ENCODE measurements at places on chromosomes 6 and 20.

GRCh38 chr20:34001378-34001777 lies 7.7 kb downstream of the RALY start:
- no peak for DNase-seq

DNA sequence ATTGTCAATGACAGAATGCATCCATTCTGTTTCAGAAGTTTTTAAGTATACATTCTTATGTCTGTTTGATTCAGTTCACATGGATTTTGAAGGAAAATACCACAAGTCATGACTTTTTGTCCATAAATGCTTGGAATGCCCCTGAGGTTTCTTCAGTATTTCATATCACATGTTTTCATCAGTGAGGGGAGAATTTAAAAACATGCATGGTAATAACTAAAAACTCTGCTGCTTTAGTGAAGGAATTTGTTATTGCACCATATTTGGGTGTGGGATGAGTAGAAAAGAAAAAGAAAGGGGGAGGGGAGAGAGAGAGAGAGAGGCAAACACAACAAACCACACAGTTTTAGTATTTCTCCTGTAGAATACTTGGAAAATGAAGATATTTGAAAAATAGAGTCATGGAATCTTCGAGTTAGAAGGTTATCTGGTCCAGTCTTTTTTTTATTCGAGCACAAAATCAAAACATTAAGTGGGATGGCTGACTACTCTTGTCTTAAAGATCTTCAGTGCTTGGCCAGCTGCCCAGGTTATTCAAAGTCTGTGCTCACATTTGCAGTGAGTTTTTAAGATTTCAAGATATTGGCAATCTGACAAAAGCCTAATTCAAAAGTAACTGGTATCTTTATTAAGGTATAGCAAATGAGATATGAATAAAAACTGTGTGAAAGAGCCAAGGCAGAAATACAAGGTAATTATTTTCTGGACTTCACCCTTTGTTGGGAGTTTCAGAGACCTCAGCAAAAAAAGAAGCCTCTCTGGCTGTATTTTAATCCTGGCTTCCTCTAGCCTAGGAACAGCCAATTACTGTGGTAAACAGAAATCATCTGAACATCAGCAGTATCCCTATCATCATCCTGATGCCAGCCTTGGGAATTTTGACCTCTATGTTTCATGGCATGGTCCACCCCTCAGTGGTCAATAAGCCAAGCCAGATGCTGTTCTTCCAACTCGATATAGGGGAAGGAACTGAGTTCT lies 687.9 kb upstream of the CITED2 start:
- DNase-seq = no peak

GRCh38 chr6:5670381-5670780 lies 336.3 kb downstream of the NRN1 start:
- no peak for DNase-seq

DNA sequence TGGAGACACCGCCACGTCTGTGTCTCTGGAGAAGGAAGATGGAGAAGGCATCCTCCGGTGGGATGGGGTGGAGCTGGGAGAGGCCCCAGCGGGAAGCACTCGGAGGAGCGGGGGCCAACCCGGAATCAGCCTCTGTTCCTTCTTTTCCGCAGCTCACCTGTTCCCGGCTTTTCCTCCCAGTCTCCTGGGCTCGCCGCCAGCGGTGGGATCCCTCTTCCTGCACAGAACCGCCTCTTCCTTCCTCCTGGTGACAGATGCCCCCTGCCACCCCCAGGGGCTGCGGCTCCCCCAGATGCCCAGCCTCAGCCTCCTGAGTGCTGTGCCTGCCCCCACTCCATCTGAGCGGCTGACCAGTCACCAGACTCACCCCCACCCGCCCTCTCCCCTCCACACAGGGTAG lies 23.3 kb downstream of the RAMACL start:
- no peak for DNase-seq

DNA sequence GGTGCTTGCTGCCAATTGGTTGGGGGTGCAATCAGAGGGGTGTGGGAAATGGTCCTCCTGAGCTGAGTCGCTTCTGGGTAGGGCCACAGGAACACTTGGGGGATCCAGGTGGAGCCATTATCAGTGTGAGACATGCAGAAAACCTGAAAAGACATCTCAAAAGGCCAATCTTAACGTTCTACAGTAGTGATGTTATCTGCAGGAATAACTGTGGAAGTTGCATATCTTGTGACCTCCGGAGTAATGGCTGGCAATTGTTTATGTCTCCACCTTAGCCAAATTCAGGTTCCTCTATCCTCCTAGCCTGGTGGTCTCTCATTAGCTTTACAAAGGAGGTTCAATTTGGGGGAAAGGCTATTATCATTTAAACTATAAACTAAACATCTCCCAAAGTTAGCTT lies 114.8 kb upstream of the SNX9 start:
- DNase-seq = no peak

GRCh38 chr20:49824206-49824605 lies 11.6 kb downstream of the SLC9A8 start:
- DNase-seq = no peak

DNA sequence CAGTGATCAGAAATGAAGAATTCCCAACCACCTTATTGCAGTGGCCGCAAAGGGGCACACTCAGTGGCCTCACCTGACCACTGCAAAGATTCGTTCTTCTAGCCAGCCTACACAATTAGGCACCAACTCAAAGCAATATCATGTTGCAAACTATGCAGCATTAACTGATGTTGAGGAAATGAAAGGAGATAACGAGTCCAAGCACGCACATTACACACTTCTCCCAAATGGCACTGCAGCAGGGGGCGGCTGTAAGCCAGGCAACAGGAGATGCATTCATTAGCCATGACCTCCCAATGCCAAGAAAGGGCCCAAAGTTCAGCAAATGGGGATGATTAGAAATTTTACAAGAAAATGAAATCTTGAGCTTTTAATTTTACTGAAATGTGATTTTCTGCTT lies 39.3 kb downstream of the ATXN1 start:
- DNase-seq = peak; percentile 90

- DNase-seq = no peak
Measured at GRCh38 chr20:58841539-58842264, 9.0 kb downstream of the GNAS-AS1 start.

DNA sequence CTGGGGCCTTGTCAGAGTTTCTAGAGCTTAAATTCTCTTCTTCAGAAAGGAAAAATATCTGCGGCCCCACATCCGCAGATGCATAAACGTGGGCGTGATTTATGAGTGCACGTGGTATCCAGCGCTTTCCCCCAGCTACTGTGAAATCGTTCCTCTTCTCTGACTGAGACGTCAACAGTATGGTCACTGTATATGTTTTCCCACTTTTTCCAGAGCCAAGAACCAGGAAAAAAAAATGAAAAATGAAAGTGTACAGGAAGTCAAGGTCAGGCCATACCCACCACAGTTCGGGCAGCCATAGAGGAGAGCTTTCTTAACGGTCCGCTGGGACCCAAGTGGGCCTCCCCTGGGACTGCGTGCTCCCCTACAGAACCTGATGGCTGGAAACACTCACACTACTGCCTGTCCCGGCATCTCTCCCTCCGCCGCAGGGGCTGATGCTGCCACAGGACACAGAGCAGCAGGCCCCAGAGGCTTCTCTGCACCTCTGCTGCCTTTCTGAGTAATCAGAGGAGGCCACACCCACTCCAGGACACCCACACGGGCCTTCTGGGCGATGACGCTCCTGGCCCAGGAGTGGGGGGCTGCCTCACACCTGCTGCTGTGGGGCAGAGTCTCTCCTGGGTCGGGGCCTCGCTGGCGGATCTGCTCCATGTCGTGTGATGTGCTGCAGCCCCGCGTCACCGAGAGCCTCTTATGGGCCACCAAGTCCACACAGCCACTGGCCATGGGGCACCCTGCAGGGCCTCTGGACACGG lies 16.4 kb upstream of the STX16 start:
- no peak for DNase-seq

DNA sequence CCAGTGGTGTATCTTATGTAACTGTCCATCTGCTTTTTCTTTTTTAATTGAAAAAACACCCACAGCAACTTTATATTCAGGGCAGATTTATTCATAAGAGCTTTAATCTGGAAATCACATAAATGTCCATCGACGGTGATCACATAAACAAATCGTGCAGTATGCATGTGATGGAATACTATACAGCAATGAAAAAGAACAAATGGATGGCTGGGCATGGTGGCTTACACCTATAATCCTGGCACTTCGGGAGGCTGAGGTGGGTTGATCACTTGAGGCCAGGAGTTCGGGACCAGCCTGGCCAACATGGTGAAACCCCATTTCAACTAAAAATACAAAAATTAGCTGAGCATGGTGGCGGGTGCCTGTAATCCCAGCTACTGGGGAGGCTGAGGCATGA lies 39.1 kb downstream of the VSTM2L start:
- no peak for DNase-seq

- no peak for DNase-seq
Measured at GRCh38 chr20:62316331-62317166, 13.8 kb downstream of the ADRM1 start.

- no peak for DNase-seq
Measured at GRCh38 chr6:70423189-70424134, 10.2 kb downstream of the FAM135A start.

DNA sequence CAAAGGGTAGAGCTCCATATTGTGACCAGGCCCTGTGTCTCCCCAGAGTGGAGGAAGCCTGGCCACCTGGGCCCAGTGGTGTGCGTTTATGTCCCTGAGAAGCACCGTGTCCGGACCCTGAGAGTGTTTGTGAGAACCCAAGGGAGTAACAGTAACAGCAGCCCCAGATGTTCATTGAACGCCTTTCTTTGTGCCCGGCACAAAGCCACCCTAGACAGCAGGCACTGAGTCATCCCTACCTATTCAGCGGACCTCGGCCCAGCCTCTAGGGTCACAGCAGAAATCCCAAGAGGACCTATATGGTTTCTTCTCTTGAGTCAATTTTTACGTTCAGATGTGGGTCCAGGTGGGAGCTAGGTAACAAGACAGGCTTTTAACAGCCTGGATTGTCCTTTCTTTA lies 24.5 kb downstream of the BCAS4 start:
- no peak for DNase-seq

GRCh38 chr20:58650181-58650775 lies 805 bp upstream of the STX16 start:
- DNase-seq = no peak

GRCh38 chr20:37567331-37567665 lies 39.6 kb upstream of the BLCAP start:
- DNase-seq = no peak
